Kidney (tissue), 22 donors: ENCODE measurements at places on chromosomes 7 and 10. TPM values are rescaled to one million over a fixed set of nuclear protein-coding genes. Genes with fewer than 3 reads are reported as not detected.

DNA sequence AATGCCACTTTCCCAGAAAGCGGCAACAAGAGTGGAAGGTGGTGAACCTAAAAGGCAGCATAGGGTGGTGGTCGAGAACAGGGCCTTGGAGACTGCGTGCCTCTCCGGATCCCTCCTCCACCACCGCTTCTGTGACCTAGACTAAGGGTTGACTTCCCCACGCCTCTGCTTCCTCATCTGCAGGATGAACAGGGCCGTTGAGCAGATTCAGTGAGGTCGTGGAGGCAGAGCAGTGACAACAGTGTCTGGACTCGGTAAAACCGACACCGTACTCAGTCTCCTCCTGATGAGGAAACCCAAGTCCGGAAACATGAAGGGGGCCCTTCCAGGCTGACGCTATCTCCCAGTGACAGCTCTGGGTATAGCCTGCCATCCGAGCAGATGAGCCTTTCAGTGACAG, 162.6 kb downstream of the CELF2 start:
- no peaks in the 10 kb centered on the region for H3K36me3 ChIP-seq
- no peak overlapping the region for H3K27ac ChIP-seq
- DNase-seq = no peak
- no peaks in the 10 kb centered on the region for H3K4me1 ChIP-seq
- no peaks in the 10 kb centered on the region for H3K27me3 ChIP-seq

- no peak overlapping the region for H3K4me3 ChIP-seq
- H3K27me3 ChIP-seq = no peaks in the 10 kb centered on the region
- no peak overlapping the region for H3K27ac ChIP-seq
These were observed 46.6 kb upstream of the ABLIM1 start for GRCh38 chr10:114704679-114705078.

Gene GPR85
- 0.31 TPM for total RNA-seq

Gene KCND2
- total RNA-seq = 0.19 TPM

Gene SH2D4B
- total RNA-seq = 0.09 TPM

Gene ARPC1A
- 119 TPM for total RNA-seq

DNA sequence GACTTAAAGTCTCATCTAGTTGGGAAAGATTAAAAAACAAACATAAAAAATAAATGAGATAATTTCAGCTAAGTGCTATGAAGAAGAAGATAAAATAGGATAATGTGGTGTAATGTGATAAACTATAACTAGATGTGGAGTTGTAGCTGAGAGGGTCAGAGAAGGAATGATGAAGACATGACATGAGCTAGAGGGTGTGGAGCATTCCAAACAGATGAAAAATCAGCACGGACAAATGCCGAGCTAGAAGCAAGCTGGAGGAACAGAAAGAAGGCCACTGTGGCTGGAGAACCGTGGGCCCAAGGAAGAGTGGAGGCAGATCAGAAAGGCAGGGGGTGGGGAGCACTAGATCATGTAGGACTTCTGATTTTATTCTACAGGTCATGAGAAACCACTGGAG, 70.6 kb downstream of the CDK6 start:
- no peak for DNase-seq
- H3K4me1 ChIP-seq = peaks cover 4% of the 10 kb centered on the region
- no peaks in the 10 kb centered on the region for H3K27me3 ChIP-seq
- no peak overlapping the region for H3K27ac ChIP-seq
- no peak overlapping the region for H3K4me3 ChIP-seq
